ENCODE measurements at places on chromosomes 13 and 19. TPM values are rescaled to one million over a fixed set of nuclear protein-coding genes. Genes with fewer than 3 reads are reported as not detected.

The ANKRD10 gene
- total RNA-seq: 83.9 TPM

The CLDN10 gene
- not detected for total RNA-seq

The FCHO1 gene
- total RNA-seq: 58.1 TPM

The LAIR1 gene
- 92.8 TPM for total RNA-seq

The LILRB4 gene
- total RNA-seq: not detected

The SIGLECL1 gene
- not detected for total RNA-seq

The PNMA8B gene
- total RNA-seq: not detected

The LRRC25 gene
- 0.53 TPM for total RNA-seq

The CTU1 gene
- total RNA-seq: 8.7 TPM

The ZNF600 gene
- 20.5 TPM for total RNA-seq

The CGB8 gene
- total RNA-seq: not detected

The ARID3A gene
- 26.7 TPM for total RNA-seq

The C5AR1 gene
- total RNA-seq: 1.8 TPM

The COL4A2 gene
- total RNA-seq: not detected

The GSX1 gene
- total RNA-seq: not detected

The ADAT3 gene
- total RNA-seq: 11.0 TPM

The SLC25A15 gene
- total RNA-seq: 13.5 TPM

The C19orf85 gene
- not detected for total RNA-seq

The IL4I1 gene
- 1.2 TPM for total RNA-seq

The TUBB4A gene
- total RNA-seq: 6.9 TPM

The CYP4F2 gene
- total RNA-seq: not detected

The PCDH17 gene
- total RNA-seq: not detected
